ENCODE measurements at places on chromosomes 4 and X.

DNA sequence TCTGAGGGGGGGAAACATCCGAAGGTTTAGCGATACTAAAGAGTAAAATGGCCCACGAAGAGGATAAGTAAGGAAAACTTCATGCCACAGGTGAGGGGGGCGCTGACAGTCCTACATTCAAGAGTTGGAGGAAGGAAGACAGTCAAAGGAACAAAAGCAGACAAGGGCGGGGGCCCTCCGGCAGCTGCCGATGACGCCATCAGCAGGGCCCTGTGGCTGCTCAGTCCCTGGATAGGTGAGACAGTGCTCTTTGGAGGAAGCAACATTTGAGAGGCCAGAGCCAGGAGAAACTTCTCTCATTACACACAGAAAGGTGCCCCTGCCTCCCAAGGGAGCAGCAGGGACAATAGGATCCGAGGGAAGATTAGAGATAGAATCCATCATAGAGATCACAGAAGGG is 41.5 kb downstream of the RAB40AL start:
- no peak overlapping the region for H3K27ac ChIP-seq
- H3K27me3 ChIP-seq: peaks cover 6% of the 10 kb centered on the region
- no peak overlapping the region for H3K4me3 ChIP-seq
- DNase-seq: no peak

DNA sequence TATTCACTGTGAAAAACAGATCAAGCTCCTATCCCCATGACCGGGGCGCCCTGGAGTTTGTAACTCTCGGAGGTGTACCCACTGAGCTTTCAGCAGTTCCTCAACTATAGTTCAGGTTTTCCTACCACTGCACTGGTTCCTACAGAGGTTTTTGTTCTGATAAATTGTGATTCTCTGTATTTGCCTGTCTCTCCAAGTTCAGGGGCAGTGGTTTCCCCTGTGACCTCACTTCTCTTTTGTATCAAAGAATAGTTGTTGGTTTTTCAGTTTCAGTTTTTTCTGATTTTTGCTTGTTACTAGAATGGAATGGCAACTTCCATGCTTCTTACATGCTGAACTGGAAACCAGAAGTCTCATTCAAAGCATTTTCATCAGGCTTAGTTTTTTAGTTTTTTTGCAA is 56.8 kb upstream of the PLS3 start:
- peaks cover 14% of the 10 kb centered on the region for H3K27me3 ChIP-seq
- DNase-seq: no peak
- H3K27ac ChIP-seq: no peak overlapping the region
- H3K36me3 ChIP-seq: no peaks in the 10 kb centered on the region
- H3K4me1 ChIP-seq: peaks cover 4% of the 10 kb centered on the region

GRCh38 chr4:55078987-55079386 is 46.4 kb downstream of the KDR start:
- H3K27ac ChIP-seq: peak overlapping the region; percentile 48
- no peaks in the 10 kb centered on the region for H3K27me3 ChIP-seq
- H3K4me1 ChIP-seq: peaks cover 8% of the 10 kb centered on the region
- no peak overlapping the region for H3K4me3 ChIP-seq

DNA sequence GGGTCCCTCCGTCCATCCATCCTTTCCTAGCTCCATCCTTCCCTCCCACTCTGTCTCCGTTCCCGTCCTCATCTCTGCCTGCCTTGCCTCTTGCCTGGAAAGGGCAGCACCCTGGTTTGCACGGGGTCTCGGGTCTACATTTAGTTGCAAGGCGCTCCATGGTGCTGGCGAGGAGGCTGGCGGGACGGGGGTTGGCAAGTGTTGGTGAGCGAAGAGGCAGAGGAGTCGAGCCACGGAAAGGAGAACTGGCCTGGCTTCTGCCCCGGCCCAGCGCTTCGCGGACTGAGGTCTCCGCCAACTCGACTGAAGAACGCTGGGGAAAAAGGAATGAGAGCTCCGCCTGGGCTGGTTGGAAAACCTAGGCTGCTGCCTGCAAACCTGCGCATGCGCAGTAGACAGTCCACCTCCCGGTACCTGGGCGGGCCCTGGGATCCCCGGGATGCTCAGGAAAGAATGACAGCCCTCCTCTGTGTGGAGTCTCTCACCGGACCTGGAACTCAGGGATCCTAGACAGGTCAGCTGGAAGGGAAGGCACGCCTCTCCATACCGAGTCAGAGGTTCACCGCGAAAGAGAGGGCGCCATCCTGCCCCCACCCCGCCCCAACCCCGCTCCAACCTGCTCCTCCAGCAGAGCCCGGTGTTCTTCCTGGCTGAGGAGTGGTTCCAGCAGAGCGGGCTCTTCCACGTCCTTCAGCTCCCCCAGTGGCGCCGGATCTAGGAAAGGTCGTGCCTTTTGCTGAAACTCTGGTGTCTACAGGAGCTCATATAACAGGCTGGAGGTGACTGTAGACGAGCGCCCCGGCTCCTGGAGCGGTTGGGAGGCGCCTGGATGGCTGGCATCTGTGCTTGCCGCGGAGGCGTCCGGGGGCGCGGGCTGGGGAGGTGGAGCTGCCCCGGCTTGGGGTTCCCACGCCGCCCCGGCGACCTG is 6.0 kb downstream of the FRG2 start:
- no peak overlapping the region for H3K4me3 ChIP-seq
- no peaks in the 10 kb centered on the region for H3K27me3 ChIP-seq
- no peak overlapping the region for H3K27ac ChIP-seq
- H3K36me3 ChIP-seq: no peaks in the 10 kb centered on the region
- no peak for DNase-seq

DNA sequence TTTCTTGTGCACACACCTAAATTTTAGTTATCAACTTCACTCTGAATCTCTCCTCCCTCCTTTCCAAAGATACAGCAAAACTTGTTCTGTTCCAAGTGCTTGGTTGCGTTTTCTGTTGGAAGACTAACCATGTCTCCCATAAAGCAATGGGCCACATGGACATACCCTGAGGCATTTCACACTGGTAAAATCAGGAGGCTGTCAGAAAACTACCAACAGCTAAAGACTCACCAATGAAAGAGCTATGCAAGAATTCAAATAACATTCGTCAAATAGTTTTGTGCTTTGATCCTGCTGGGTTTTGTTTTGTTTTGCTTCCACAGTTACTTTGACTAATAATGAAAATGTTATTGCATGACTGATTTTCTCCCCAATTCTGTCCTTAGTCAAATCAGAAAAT is 46.0 kb downstream of the PHEX start:
- no peak overlapping the region for H3K27ac ChIP-seq
- DNase-seq: no peak
- no peaks in the 10 kb centered on the region for H3K36me3 ChIP-seq
- no peaks in the 10 kb centered on the region for H3K4me1 ChIP-seq
- H3K27me3 ChIP-seq: no peaks in the 10 kb centered on the region

Measured in tibial nerve (tissue), 4 donors.